Sigmoid colon (tissue), 7 donors: ENCODE measurements at places on chromosomes 6 and 20. TPM values are rescaled to one million over a fixed set of nuclear protein-coding genes. Genes with fewer than 3 reads are reported as not detected.

FAM217B gene
- polyA plus RNA-seq, result 3.8 TPM

ECT2L gene
- polyA plus RNA-seq, result not detected

FBXO9 gene
- polyA plus RNA-seq, result 33.8 TPM

SLC12A5 gene
- not detected for polyA plus RNA-seq

ZBTB46 gene
- polyA plus RNA-seq, result 0.23 TPM

- H3K27ac ChIP-seq, result no peak overlapping the region
- no peaks in the 10 kb centered on the region for H3K4me1 ChIP-seq
- H3K27me3 ChIP-seq, result no peaks in the 10 kb centered on the region
- no peak overlapping the region for H3K4me3 ChIP-seq
These were observed 41.7 kb downstream of the TMEM242 start for GRCh38 chr6:157281570-157281969.

DNA sequence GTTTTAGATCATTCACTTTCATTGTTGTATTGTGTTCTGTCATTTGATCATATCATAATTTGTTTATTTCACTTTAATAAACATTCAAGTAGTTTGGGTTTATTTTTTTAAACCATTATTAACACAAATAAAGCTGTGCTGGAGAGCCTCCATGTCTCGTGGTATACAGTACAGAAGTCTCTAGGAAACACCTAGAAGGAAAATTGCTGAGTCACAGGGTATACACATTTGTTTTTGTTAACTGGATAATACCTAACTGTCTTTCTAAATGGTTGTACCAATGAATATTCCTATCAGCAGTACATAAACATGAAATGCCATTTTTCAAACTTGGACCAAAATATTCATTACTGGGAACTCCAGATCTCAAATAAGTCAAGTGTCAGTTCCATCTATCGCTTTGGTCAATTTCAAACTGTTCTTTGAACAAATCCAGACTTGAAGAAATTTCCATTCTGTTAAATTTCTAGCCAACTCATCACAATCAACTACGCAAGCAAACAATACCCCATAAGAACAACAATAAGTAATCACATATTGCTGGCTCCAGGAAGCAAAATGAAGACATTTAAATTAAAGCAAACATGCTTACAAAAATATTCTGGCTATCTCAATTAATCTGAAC lies 138.1 kb downstream of the ATXN1 start:
- no peaks in the 10 kb centered on the region for H3K27me3 ChIP-seq
- H3K36me3 ChIP-seq, result no peaks in the 10 kb centered on the region
- no peaks in the 10 kb centered on the region for H3K4me1 ChIP-seq
- H3K4me3 ChIP-seq, result no peak overlapping the region
- no peak for DNase-seq

GRCh38 chr20:64209148-64209547 lies 44.9 kb downstream of the MYT1 start:
- DNase-seq, result no peak
- H3K4me1 ChIP-seq, result peaks cover 21% of the 10 kb centered on the region
- H3K4me3 ChIP-seq, result no peak overlapping the region
- no peaks in the 10 kb centered on the region for H3K27me3 ChIP-seq

DNA sequence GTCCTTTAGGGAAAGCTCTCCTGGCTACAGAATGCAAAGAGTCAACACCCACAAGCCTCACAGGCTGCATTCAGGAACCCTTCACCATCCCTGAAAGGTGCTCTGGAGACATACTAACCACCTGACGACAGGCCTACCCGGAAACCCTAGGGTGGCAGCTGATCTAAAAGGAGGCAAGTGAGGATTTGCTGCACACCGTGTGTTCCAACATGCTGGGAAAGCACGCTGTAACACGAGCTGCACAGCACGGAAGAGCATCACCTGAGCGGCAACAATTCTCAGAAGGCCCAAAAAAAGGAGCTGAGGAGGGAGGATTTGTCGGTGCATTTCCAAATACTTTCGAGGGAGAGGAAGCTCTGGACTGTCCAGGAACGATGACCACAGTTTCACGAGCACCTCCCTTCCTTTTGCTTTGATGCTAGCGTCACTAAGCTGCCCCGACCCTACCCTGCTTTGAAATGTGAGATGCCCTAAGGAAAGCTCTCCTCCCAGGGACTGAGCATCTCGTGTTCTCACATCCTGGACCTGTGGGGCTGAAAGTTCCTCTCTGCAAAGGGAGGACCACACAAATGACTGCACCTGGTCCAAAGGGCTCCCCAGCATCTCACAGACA lies 87.0 kb downstream of the PPP1R3G start:
- no peaks in the 10 kb centered on the region for H3K27me3 ChIP-seq
- H3K36me3 ChIP-seq, result no peaks in the 10 kb centered on the region
- H3K4me3 ChIP-seq, result no peak overlapping the region
- no peaks in the 10 kb centered on the region for H3K4me1 ChIP-seq
- no peak for DNase-seq
- no peak overlapping the region for H3K27ac ChIP-seq
